ENCODE measurements at places on chromosomes 11 and 22. TPM values are rescaled to one million over a fixed set of nuclear protein-coding genes. Genes with fewer than 3 reads are reported as not detected.

The KCNJ11 gene
- 12.2 TPM for total RNA-seq

The OR52N4 gene
- total RNA-seq = 0.63 TPM

The CDKN1C gene
- total RNA-seq = 21.3 TPM

The TSGA10IP gene
- not detected for total RNA-seq

The SAA4 gene
- total RNA-seq = not detected

The TH gene
- total RNA-seq = not detected
